ENCODE measurements at places on chromosomes 16 and 17. TPM values are rescaled to one million over a fixed set of nuclear protein-coding genes. Genes with fewer than 3 reads are reported as not detected.

DNA sequence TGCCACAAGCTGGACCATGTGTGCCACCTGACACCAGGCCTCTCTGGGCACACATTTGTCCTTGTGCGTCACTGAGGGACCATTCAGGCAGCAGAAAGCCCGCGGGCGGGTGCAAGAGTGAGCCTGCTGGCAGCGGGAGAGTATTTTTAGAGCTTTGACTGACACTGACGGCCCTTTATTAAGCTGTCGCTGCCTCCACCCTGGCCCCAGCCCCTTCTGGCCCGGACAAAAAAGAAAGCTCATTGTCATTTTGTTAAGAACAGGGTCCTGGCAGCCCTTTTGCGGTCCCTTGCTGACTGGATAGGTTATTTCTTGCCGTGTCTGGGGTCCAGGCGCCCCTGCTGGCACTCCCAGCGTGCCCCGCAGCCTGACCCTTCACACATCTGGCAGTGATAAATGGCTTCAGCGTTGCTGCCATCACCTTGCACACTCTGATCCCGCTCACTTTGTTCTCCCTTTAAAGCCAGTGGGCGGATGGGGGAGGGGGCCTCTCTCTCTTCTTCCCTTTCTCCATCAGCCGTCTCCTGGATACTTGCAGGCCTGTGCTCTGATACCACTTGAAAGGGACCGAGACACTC lies 78.4 kb upstream of the NKD1 start:
- H3K27me3 ChIP-seq, result peaks cover 10% of the 10 kb centered on the region
- no peaks in the 10 kb centered on the region for H3K36me3 ChIP-seq
- H3K4me3 ChIP-seq, result no peak overlapping the region
- no peak for DNase-seq
- H3K27ac ChIP-seq, result no peak overlapping the region

DNA sequence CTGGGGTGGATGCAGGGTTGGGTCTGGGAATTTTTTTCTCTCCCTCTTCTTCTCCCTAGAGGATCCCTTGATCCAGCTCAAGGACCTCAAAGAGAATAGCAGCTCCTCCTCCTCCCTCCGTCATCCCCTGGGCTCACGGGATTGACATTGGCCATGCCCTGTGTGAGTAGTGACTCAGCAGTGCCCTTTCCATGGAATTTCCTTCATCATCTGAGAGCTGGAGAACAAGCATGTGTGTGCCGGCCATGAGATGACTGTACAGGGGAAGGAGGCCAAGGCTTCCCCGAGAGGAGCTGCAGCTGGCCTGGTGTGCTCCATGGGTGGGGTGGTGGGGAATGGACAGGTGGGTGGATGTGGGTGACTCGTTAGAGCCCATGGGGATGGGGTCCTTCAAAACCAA lies 8.9 kb upstream of the WSCD1 start:
- H3K27ac ChIP-seq, result no peak overlapping the region
- H3K4me1 ChIP-seq, result no peaks in the 10 kb centered on the region
- H3K27me3 ChIP-seq, result no peaks in the 10 kb centered on the region
- H3K36me3 ChIP-seq, result no peaks in the 10 kb centered on the region

GRCh38 chr17:77613218-77613617 lies 345.3 kb upstream of the TNRC6C start:
- DNase-seq, result no peak
- no peak overlapping the region for H3K27ac ChIP-seq
- H3K36me3 ChIP-seq, result no peaks in the 10 kb centered on the region
- H3K4me3 ChIP-seq, result no peak overlapping the region
- peaks cover 69% of the 10 kb centered on the region for H3K27me3 ChIP-seq
- no peaks in the 10 kb centered on the region for H3K4me1 ChIP-seq

Gene CACNG4
- 0.07 TPM for total RNA-seq

Gene PDE6G
- not detected for total RNA-seq
